Right atrium auricular region (tissue), 2 donors: ENCODE measurements at places on chromosomes 11 and 22. TPM values are rescaled to one million over a fixed set of nuclear protein-coding genes. Genes with fewer than 3 reads are reported as not detected.

Gene LDHAL6A
- total RNA-seq = not detected

Gene RAC2
- total RNA-seq = 2.9 TPM

Gene KCTD17
- 54.8 TPM for total RNA-seq

Gene SCARF2
- 11.0 TPM for total RNA-seq

Gene DPAGT1
- 18.6 TPM for total RNA-seq

Gene CBX7
- total RNA-seq = 62.0 TPM

Gene TMEM191B
- total RNA-seq = 0.59 TPM

Gene CDC45
- not detected for total RNA-seq

Gene FDXACB1
- 0.90 TPM for total RNA-seq

DNA sequence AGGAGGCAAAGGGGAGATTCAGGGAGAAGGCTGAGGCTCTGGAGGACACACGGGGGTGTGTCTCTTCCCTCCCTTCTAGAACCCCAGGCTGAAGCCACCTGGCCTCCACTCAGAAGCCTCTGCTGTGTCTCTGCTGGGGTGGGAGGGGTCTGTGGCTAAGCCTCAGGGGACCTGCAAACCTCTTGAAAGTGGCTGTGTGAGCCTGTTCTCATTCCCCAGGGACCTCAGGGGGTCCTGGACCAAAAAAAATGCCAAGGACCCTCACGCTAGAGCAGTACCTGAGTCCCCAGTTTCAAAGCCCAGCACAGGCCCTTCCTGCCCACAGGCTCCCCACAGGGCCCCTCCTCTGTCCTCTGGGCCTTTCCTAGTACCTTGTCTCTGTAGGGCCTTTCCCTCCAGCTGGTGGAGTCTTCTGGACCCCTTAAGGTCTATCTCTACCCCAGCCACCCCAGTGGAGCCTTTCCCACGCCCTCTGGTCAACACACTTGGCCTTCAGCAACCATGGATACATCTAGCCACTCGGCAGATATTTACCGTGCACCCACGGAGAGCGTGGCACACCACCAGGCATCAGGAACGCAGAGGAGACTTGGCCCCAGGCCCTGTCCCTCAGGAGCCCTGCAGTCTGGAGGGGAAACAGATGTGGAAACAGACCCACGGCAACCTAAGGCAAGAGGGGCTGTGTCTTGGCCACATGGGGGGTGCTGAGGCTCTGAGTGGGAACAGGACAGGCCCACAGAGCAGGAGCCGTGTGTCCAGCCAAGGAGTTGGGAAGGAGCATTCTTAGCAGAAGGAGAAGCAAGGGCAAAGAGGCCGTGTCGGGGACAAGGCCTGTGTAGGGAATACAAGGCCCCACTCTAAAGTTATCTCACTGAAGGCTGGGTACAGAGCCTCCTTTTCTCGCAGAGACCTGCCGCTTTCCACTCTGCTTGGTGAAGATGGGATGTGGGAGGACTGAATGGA lies 18.5 kb downstream of the PLA2G6 start:
- H3K27ac ChIP-seq = peak overlapping the region; percentile 70
- H3K4me1 ChIP-seq = peaks cover 26% of the 10 kb centered on the region
- no peak overlapping the region for H3K4me3 ChIP-seq

DNA sequence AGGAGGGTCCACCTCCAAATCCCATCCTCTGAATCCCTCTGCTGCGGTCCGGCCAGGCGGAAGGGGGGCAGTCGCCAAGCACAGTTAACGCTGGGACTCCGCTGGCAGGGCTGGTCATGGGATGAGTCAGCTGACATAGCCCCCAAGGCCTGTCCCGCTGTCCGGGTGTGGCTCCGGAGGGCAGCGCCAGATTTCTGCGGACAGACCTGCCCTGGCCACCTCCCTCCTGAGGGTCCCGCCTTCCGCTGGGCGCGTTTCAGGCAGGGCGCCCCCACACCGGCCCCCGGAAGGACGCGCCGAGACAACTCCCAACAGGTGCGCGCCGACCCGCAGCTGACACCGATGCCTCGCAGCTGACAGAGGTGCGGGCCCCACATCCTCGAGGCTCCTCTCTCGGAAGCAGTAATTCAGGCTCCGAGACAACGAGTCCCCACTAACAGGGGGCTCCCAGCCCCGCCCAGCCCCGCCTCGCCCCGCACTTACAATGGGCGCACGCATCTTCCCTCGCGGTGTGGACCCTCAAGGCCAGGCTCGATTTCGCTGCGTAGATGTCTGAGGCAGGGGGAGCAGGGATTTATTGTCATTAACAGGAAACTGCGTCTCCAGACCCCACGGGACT lies 607 bp downstream of the PLAAT3 start:
- no peaks in the 10 kb centered on the region for H3K27me3 ChIP-seq
- H3K27ac ChIP-seq = peak overlapping the region; percentile 95
- peak; percentile 77 for DNase-seq
- peaks cover 42% of the 10 kb centered on the region for H3K4me1 ChIP-seq

GRCh38 chr11:11587122-11587521 lies 34.7 kb downstream of the GALNT18 start:
- no peaks in the 10 kb centered on the region for H3K4me1 ChIP-seq
- no peaks in the 10 kb centered on the region for H3K27me3 ChIP-seq
- no peak for DNase-seq
- H3K27ac ChIP-seq = peak overlapping the region; percentile 24

GRCh38 chr22:28883917-28884746 lies 760 bp downstream of the ZNRF3 start:
- H3K27me3 ChIP-seq = no peaks in the 10 kb centered on the region
- no peaks in the 10 kb centered on the region for H3K36me3 ChIP-seq
- DNase-seq = no peak
- peak overlapping the region; percentile 59 for H3K4me3 ChIP-seq

- H3K4me1 ChIP-seq = no peaks in the 10 kb centered on the region
- H3K36me3 ChIP-seq = no peaks in the 10 kb centered on the region
- H3K27me3 ChIP-seq = no peaks in the 10 kb centered on the region
These were observed 16.2 kb upstream of the ARHGAP20 start for GRCh38 chr11:110728476-110728875.

DNA sequence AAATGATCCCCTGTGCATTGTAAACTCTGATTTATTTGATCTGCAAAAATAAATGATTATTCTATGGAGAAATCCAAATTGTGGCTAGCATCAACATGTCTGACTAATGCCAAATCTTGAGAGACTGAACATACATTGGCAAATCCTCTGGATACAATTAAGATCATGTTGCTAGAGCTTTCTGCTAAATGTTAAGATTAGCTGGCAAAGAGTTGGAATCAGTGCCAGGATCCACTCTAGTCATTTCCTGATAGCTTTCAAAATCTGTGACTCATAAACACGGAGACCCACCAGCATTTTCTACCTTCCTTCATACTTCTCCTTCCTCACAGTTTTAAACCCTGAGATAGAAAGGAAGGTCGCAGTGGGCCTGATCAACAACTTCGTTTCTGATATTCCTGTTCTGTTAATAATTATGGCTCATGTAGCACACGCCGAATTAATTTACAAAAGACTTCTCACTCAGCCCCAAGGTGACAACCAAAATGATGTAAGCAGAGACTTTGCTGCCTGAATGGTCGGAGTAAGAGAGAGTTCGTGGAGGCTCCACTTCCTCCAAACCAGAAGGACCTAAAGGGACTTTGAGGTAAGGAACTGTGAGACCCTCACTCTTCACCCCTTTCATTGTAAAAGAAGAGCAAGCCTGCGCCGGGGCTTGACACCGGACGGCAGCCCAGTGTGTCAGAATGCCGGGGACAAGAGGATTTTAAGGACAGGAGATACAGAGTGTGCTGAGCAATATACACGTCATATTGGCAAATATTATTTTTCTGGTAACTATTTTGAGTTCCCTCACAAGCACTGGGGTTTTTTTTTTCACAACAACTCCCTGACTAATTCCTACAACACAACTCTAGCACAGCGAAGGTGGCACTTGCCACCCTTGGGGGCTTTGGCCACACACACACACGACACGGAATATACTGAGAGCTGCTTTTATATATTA lies 42.0 kb downstream of the SERPINH1 start:
- H3K4me3 ChIP-seq = no peak overlapping the region
- no peaks in the 10 kb centered on the region for H3K36me3 ChIP-seq
- H3K4me1 ChIP-seq = no peaks in the 10 kb centered on the region
- H3K27me3 ChIP-seq = no peaks in the 10 kb centered on the region

DNA sequence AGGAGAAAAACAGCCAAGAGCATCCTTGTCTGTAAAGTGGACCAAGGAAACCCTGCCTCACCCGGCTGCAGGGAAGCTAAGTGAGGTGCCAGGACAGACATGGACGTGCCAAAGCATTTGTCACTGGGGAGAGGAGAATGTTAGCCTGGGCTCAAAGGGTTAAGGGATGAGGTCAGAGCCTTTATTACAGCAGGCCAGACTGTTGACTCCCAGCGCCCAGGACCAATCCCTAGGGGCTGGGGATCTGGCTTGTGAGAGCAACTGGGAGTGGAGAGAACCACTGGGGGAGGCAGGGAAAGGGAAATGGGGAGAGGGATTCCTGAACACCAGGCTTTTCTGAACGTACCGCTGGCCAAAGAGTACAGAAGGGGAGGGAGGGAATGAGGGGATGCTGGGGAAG lies 2.6 kb downstream of the CHRM1 start:
- no peak overlapping the region for H3K4me3 ChIP-seq
- peaks cover under 1% of the 10 kb centered on the region for H3K27me3 ChIP-seq
- no peak overlapping the region for H3K27ac ChIP-seq
- DNase-seq = no peak
- H3K4me1 ChIP-seq = peaks cover 17% of the 10 kb centered on the region

DNA sequence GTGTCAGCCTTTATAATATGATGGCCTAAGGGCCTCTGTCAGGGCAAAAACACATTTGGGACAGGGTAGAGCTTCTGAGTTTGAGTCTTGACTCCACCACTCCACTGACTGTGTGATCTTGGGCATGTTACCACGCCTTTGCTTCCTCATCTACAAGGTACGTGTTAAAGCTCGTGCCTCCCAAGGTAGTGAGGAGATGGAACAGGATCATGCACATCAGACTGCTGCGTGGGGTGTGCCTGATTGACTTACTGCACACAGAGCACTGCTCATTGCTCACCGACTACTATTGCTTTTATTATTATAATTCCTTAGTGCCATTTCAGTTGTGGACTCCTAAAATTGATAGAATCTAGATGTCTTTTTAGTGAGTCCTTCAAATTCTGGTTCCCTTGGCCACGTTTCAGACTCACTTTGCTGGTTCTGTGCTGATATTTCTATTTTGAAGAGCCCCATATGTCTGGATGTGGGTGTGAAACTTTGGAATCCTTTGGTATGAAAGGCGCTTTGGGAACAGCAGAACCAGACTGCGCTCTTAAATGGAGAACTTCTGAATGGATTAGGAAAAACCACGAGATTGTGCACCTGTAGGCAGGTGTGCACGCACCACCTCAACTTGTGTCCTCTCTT lies 44.1 kb upstream of the RAB1B start:
- H3K4me3 ChIP-seq = no peak overlapping the region
- H3K27me3 ChIP-seq = no peaks in the 10 kb centered on the region
- H3K27ac ChIP-seq = no peak overlapping the region
- no peaks in the 10 kb centered on the region for H3K4me1 ChIP-seq
- H3K36me3 ChIP-seq = peaks cover 38% of the 10 kb centered on the region
- DNase-seq = no peak

GRCh38 chr11:6771926-6772893 lies at the start of gene OR2AG2:
Gene OR2AG2 (minus strand): TSS chr11:6771976. CDS start chr11:6768957, 3,019 bp downstream.
- DNase-seq = no peak
- H3K27me3 ChIP-seq = no peaks in the 10 kb centered on the region
- no peaks in the 10 kb centered on the region for H3K4me1 ChIP-seq
- H3K36me3 ChIP-seq = no peaks in the 10 kb centered on the region
- no peak within 1 kb of the TSS for H3K27ac ChIP-seq

- peak overlapping the region; percentile 4 for H3K4me3 ChIP-seq
- no peaks in the 10 kb centered on the region for H3K27me3 ChIP-seq
- H3K27ac ChIP-seq = no peak overlapping the region
These were observed 171.4 kb upstream of the CTSC start for GRCh38 chr11:88508759-88509581.

- DNase-seq = no peak
- H3K27ac ChIP-seq = no peak overlapping the region
- H3K27me3 ChIP-seq = no peaks in the 10 kb centered on the region
- H3K36me3 ChIP-seq = peaks cover 19% of the 10 kb centered on the region
These were observed 54.7 kb downstream of the PANX1 start for GRCh38 chr11:94183251-94183885.

GRCh38 chr22:20644071-20644642 lies 129.8 kb upstream of the SERPIND1 start:
- no peak overlapping the region for H3K4me3 ChIP-seq
- H3K36me3 ChIP-seq = no peaks in the 10 kb centered on the region
- H3K4me1 ChIP-seq = no peaks in the 10 kb centered on the region
- no peak overlapping the region for H3K27ac ChIP-seq
- H3K27me3 ChIP-seq = no peaks in the 10 kb centered on the region
- DNase-seq = no peak

DNA sequence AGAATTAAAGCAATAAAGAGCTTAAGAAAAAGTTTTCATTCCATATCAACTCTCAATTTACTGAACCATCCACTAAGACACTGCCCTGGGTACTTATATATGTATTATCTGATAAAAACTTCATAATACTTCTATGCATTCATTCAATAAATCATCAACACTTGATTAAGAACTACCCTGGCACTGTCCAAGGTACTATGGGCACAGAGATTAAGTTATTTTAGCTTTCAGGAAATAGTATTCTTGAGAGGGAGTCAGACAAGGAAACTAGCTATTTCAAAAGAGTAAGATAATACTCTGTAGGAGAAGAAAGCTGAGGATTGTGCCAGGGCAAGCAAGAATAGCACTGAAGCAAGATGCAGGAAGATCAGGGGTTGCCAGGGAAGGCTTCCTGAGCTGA lies 640.8 kb downstream of the FAM181B start:
- H3K4me3 ChIP-seq = no peak overlapping the region
- H3K27ac ChIP-seq = no peak overlapping the region
- H3K27me3 ChIP-seq = no peaks in the 10 kb centered on the region
- H3K36me3 ChIP-seq = no peaks in the 10 kb centered on the region
- DNase-seq = no peak

- H3K4me3 ChIP-seq = no peak overlapping the region
- no peaks in the 10 kb centered on the region for H3K36me3 ChIP-seq
- H3K27ac ChIP-seq = no peak overlapping the region
- no peaks in the 10 kb centered on the region for H3K4me1 ChIP-seq
- no peaks in the 10 kb centered on the region for H3K27me3 ChIP-seq
These were observed 182.7 kb upstream of the SNX19 start for GRCh38 chr11:131099013-131099412.

GRCh38 chr11:18775492-18776292 lies 15.9 kb downstream of the PTPN5 start:
- H3K36me3 ChIP-seq = no peaks in the 10 kb centered on the region
- H3K4me1 ChIP-seq = no peaks in the 10 kb centered on the region

DNA sequence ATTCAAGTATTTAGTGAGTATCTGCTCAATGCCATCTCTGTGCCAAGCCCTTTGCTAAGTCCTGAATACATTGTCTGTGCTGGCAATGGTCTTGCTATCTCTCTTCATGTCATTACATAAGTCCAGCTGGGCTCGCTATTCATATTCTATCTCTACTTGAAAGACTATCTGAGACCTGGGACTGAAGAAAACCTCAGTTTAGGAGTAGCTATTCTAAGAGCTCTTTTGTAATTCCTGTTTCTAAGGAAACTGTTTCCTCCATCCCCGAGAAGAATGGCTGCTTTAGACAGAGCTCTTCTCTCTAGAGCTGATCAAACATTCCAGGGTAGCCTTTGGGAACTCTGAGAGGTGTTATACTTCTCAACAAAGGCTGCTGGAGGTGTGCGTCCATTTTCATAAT lies 33.0 kb downstream of the SLC17A6 start:
- no peaks in the 10 kb centered on the region for H3K4me1 ChIP-seq
- DNase-seq = no peak
- H3K36me3 ChIP-seq = no peaks in the 10 kb centered on the region
- no peak overlapping the region for H3K27ac ChIP-seq
- no peaks in the 10 kb centered on the region for H3K27me3 ChIP-seq
